ENCODE measurements at places on chromosomes 2 and 18.

DNA sequence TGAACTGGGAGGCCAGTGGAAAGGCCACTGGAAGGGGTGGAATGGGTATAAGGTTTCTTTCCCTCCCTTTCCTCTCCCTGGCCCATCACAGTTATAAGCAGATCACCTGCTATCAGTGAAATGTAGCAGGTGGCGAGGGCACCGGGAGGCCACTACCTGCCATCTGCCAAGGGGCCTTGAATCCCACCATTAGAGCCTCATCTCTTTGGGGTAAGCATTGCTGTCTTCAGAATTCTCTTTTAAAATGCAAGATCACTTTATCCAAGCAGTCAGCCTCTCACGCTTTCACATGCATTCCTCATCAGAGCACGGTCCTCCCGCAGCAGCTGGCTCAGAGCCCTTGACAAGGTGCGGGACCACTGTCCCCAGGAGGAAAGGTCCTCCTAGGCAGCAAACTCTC is 268.5 kb downstream of the CELF4 start:
- DNase-seq: no peak

DNA sequence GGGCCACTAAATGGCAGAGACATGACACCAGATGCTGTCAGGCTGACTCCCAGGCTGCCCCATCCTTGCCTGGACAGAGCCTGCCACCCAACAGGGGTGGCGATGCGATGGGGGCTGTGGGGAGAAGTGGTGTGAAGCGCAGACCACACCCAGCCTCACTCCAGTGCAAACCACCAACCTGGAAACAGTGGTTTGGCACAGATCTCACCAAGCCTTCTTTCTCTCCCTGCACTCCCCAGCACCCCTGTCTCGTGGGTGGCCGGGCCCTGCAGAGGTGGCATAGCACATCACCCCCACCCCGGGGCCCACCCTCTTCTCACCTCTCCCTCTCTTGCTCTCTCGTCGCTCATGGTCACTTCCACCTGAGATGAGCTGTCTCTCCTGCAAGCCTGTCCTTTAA is 32.6 kb downstream of the CIB4 start:
- no peak for DNase-seq

DNA sequence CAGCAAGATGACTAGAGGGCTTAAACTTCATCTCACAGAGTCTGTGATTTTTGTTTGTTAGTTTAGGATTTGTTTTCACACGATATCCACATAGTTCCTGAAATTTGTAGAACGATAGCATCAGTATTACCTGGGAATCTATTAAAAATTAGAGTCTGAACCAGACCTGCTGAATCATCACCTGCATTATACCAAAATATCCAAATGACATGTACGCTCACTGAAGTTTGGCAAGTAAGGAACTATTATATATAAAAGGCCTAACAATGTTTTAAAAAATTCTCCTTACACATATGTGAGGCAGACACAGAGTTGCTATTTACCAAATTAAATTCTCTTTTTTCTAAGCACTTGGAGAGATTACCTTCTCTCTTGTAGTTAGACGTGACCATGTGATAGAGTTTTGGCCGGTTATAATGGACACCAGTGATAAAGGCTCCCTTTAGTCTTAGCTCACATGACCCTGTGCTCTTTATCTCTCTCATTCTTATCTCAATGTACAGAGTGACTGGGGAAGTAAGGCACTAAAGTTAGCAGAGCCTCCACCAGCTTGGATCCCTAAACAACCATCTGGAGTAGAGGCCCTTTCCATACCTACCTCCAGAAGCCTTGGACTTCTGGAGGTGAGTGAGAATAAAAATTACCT is 363.1 kb downstream of the DSC3 start:
- DNase-seq: no peak

DNA sequence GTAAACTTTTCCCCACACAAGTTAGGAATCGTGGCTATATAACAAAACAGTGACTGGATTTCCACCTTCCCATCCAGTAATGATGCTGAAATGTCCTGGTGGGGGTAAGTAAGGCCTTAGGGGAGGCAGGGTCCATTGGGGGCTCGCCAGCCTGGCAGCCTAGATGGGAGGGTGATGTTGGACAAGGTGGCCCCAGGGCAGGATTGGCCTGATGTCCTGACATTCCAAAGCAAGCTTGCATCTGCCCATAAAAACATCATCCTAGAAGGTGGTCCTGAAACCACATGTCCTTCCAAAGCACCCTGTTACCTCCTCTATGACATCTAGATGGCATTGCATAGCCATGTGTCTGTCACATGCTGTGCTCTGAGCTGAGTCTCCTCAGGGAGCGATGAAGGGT is 54.1 kb upstream of the RAB6C start:
- no peak for DNase-seq

DNA sequence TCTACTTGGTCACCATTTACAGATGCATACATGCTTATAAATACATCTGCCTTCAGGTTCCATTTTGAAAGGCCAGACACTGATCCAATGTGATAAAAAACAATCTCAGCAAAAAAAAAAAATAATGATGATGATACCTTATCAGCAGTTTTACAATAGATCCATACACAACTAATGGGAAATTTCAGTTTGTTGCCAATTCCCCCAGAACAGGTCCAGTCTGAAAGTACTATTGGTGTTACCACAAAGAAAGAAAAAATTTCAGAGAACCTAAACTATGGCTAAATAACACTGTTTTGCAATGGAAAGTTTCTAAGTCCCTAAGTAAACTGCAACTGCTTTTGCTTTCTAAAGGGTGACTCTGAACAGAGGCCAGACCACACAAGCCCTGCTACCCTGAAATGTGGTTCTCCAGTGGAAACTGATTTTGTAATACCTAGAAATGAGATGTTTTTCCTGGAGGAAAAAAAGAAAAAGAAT is 54.1 kb downstream of the LPIN2 start:
- peak; percentile 44 for DNase-seq

DNA sequence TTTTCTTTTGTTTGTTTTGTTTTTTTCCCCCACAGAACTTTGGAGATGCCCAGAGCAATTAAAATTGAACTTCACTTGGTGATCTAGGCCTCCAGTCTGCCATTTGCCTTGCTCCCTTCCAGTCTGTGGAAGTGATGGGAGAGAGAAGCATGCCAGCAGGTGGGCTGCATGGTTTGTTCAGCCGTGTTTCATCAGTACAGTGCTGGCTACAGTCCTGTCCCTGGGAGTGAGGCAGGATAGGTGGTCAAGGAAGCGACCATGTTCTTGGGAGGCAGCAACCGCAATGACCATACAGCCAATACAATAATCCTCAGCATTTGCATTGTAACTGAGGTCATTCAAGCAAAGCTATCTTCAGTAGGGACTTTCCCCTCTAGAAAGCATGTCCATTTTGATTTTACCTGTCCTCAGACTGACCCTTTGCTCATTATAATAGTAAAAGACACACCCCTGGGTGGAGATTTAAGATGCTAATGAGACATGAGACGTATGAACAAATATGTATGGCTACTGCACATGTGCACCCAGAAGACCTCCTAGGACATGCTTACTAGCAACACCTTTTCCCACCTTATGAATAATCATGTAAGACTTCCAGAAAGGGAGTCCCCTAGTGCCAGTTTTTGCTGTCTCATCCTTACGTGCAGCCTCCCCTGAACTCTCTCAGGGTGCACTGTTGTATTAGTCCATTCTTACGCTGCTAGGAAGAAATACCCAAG is 11.1 kb upstream of the LIPG start:
- DNase-seq: no peak

- DNase-seq: peak; percentile 13
Measured at GRCh38 chr18:76131738-76132137, 363.3 kb downstream of the ZNF516 start.

DNA sequence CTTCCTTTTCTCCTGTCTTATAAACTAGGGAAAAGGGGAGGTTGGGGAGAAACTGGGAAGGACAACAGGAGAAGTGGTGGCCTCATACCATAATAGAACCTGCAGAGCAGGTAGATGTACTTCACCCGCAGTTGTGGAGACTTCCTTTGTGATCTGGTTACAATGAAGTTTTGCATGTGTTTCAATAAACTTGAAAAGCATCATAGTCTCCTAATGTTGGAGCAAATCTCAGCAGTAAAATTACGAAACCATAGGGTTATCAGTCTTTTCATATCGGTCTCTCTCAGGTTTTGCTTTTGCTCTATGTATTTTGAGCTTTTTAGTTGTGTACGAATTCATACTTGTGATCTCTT is 30.5 kb downstream of the ANO7 start:
- no peak for DNase-seq

DNA sequence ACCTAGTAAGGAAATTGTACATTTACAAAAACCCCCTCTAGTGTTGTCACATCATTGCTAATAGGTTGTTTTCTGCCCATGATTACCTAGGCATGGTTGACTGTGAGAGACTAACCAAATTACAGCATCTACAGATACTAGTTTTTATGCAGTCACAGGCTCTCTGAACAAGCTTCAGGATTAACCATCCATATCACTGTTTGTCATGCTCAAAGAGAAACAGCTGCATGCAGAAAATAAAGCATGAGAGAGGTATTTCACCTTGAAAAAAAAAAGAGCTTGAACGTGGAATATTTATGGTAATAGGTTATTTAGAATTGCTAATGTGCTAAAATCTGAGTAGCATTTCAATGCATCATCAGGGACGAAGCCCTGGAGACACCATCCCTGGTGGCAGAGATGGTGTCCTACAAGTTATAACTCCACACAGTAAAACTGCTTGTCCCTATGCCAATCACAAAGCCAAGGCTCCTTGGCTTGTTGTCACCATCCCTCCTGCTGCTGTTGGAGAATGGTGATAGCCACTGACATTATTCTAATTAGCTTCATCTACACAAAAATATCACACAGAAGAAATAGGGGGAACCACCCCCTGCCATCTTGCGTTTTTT is 5.4 kb downstream of the NEB start:
- no peak for DNase-seq

GRCh38 chr18:23397907-23398306 is 55.2 kb upstream of the RIOK3 start:
- no peak for DNase-seq

- DNase-seq: peak; percentile 77
Measured at GRCh38 chr2:157052685-157053224, 204.8 kb upstream of the GALNT5 start.

GRCh38 chr2:30231212-30231995 is at the start of gene LBH:
Gene LBH, plus strand, starts transcription at chr2:30231534. Its CDS starts 205 bp downstream, at chr2:30231739.
- DNase-seq: peak; percentile 91

DNA sequence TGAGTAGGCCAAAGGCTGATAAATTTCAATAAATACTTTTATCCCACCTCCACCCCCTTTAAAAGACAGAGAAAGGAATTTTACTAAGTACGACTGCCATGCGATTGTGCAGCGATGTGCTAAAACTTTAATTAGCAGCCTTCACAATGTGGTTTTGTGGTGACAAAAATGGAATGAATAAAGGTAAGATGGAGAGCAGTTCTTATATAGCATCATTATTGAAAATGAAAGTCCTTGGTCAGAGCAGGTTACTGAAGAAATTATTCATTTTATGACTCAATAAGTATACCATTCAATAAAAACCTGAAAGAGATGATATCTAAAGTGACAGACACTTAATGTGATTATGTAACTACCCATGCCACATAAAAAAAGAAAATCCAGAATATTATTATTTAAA is 33.2 kb upstream of the MTIF2 start:
- no peak for DNase-seq

DNA sequence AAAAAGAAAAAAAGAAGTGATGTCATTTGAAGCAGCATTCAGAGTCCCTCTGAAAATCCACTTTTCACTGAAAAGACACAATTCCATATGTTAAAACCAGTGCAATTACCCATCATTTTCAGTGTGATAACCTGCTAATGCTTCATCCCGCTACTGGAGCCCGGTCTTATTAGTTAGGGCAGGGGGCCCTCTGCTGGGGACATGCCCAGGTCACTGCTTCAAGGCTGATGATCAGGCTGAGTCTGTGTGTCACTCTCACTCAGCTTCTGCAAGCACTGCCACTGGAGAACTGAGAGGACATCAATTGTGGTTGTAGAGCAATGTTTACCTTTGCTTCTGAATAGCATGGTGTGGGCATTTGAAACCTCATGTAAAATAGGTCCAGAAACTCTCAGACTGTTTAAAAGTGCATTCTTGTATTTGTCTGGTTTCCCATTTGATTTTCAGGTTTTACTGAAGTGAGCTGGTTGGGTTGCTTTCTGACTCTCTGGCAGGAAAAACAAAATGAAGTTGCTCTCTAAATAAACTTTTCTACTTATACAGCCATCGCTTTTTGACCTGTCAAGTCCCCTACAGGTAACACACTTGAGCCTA is 49.2 kb upstream of the NXPH2 start:
- peak; percentile 6 for DNase-seq

DNA sequence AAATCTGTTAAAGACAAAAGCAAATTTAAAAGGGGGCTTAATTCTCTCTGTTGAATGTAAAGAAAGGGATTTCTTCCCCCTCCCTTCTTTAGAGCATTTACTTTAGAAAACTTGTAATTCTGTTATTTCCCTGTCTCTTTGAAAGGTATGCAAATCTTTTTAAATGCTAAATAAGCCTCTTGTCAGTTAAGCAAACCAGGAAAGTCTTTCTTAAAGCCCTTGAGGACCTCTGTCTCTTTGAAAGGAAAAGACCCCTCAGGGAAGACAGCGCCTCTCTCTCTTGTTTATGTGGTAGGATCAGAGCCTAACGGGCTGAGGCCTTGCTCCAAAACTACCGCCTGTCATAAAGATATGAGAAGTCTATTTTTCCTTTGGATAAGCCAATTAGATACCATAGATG is 139.9 kb upstream of the CDH7 start:
- DNase-seq: no peak

- peak; percentile 51 for DNase-seq
Measured at GRCh38 chr2:176156807-176157498, at the start of gene HOXD3. Gene HOXD3, plus strand, starts transcription at chr2:176157307. Its CDS starts 11,808 bp downstream, at chr2:176169115.

GRCh38 chr18:47062471-47062870 is 27.1 kb upstream of the ELOA2 start:
- DNase-seq: no peak

- no peak for DNase-seq
Measured at GRCh38 chr2:86485103-86485502, 43.9 kb downstream of the KDM3A start.

DNA sequence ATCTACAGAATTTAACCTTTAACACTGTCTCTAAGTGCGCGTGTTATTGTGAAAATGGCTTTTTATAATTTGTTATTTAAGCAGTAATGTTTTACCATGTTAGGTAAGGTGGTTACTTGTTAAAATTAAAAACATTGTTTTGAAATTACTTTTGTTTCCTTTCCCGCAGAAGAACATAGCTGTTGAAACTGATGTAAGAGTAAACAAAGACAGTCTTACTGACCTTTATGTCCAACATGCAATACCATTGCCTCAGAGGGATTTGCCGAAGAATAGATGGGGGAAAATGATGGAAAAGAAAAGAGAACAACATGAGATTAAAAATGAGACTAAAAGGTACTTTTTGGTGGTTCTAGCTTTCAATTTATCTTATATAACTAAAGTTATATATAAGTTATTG is 2.1 kb downstream of the C2orf49 start:
- DNase-seq: no peak

Data from fibroblast of skin of right quadriceps (primary cell).